Stimulated activated CD8-positive, alpha-beta memory T cell treated with anti-CD3 and anti-CD28 coated beads, Interleukin-7, amount 100 ng/mL, for 1 hour (primary cell): ENCODE measurements at places on chromosomes 5 and 9.

- no peak for DNase-seq
These were observed 96.5 kb downstream of the TARS1 start for GRCh38 chr5:33537240-33537639.

DNA sequence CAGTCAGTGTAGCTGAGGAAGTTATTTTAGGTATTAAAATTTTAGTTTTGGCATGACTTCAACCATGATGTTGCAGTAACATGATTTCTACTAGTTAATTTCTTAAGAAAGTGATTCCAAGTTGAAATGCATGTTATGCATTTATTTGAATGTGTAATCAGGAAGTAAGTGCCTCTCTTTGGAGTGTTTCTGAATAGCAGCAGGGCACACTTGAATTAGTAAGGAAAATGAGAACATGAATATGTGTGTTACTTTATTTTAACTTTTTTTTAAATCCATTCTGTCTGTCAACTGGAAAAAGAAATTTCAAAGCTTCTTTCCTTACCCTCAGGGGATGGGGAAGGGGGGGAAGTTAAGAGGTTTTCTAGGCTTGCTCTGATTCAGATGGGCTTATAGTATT, 40.4 kb downstream of the CTNNA1 start:
- no peak for DNase-seq

DNA sequence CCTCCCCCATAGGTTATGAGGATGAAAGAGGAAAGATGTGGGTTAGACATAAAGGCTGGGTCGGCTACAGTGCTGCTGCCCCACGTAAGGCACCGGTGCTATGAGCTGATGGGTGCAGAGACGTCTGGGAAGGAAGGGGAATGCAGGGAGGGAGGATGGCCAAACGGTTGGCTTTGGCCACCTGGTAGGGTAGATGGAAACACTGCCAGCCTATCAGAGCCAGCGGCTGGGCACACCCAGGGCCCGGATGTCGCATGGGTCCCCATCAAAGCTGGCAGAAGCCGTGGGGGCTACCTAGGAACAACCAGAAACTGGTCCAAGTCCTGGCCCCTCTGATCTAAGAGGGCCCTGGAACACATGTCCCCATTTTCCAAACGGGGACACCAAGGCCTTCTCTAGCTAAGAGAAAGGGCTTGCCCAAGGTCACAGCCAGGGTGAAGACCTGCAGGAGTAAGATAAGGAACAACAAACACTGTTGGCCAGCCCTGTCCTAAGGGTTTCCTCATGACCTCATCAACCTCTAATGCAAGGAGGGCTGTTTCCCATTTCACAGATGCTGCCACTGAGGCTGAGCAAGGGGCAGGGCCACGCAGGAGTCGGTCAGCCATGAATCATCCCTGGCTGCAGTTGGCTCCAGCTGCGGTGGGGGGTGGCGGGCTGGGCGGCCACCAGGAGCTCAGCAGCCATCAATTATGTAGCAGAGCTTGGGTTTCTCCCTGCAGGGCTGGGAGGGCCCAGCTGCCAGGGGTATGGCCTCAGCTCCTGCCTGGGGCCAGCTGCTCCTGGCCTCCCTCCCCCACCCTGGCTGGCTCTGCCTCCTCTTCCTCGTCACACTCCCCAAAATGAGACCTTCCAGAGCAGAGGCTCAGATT, 4.9 kb downstream of the SH3GLB2 start:
- DNase-seq: no peak

DNA sequence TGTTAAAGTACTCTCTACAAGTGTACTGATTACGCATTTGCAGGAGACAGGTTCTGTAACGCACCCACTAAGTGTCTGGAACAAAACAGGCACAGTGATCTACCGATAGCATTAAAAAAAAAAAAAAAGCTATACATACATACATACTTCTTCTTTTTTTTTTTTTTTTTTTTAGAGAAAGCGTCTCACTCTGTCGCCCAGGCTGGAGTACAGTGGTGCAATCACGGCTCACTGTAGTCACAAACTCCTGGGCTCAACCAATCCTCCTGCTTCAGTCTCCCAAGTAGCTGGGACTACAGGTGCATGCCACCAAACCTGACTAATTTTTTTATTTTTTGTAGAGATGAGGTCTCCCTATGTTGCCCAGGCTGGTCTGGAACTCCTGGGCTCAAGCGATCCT, 7.6 kb downstream of the KIF24 start:
- DNase-seq: no peak

DNA sequence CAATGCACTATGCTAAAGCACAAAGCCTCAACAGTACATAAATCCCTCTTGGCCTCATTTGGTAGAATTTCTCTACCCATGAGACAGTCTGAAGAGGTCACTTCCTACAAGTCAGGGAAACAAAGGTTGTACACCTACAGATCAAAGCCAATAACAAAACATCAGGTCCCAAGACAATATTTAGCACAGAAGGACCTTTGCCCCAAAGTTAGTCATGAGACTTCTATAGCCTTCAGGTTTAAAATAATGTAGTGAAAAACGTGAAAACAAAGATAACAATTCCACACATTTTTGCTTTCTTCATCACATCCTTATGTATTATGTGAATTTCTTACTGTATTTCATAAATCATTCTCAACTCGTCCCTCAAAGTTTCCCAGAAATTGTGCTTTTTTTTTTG, 15.8 kb downstream of the AFF4 start:
- no peak for DNase-seq

- DNase-seq: no peak
These were observed 7.0 kb upstream of the RASGEF1C start for GRCh38 chr5:180215783-180216630.

- no peak for DNase-seq
These were observed 72.2 kb downstream of the PTTG1 start for GRCh38 chr5:160493806-160494338.

DNA sequence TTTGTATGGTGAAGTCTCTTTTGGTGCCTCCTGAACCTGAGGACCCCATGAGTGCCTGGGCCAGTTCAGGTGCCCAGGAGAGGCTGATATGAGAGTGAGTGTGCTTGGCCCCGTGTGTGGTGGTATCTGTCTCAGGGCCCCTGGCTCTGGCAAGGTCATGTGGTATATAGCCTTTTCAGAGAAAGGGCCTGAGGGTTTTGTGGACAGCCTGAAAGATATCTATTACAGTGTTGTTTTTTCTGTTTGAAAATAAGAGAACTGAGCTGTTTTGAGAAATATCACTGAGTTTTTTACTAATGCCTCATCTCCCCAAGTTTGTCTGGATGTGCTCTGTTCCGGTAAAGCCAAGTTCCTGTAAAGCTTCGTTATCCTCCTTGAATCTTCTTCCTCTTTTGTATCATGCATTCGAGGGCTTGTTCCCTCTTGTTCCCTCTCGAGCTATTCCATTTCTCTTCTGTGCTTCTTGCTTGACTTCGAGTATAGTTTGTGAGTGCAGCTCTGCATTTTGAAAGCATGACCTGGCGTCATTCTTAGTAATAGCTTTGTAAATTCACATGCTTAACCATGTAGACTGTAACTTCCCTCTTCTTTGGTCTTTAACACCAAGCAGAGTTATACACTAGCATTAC, 122.3 kb downstream of the MAST4 start:
- DNase-seq: no peak
